ENCODE measurements at places on chromosomes 3 and 15.

DNA sequence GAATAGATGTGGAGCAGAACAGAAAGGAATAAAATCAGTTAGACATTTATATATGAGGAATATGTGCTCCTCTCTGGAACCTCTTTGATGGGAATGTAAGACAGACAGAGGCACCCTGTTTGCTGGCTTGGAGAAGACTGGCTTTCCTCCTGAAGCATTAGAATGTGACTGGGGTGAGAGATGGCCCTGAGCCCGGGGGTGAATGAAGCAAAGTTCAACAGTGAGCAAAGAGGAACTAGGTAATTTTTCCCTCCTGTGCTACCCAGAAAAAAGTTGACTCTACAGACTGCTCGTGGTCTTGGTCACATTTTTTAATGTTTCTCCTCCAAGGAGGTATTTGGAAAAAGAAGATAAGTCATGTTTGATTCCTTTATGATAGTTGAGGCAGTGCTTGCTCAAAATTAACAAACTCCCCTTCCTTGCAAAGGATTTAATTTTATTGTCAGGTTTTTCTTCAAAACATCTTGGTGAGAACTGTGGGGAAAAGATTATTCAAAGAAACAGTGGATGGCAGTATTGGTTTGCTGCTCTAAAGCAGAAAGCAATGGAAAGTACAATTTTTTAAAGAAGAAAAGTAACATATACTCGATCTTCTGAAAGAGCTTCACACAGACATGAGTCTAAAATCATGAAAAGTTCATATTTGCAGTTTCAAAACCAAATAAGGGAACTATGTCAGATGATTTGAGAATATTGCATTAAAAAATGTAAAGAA is 370.4 kb upstream of the CDIN1 start:
- DNase-seq: no peak

- DNase-seq: no peak
Observed at GRCh38 chr3:62968128-62968527, 92.9 kb upstream of the CADPS start.

DNA sequence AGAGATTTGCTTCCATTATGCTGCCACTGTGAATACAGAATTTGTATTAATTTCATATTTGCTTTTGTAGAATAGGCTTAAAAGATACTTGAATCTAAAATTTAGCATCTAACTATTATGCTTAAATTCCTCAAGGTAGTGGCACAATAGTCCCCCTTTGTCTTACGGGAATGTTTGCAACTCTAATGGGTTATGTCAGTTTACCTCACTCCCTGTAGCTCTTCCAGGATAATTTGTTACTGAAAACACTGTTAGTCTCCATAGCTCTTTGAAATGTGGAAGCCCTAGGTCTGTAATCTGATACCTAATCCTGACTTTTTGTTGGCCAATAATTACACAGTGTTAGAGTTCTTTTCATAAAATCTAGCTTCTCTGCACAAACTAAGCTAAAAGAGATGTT is 433.4 kb downstream of the PYDC2 start:
- DNase-seq: no peak

DNA sequence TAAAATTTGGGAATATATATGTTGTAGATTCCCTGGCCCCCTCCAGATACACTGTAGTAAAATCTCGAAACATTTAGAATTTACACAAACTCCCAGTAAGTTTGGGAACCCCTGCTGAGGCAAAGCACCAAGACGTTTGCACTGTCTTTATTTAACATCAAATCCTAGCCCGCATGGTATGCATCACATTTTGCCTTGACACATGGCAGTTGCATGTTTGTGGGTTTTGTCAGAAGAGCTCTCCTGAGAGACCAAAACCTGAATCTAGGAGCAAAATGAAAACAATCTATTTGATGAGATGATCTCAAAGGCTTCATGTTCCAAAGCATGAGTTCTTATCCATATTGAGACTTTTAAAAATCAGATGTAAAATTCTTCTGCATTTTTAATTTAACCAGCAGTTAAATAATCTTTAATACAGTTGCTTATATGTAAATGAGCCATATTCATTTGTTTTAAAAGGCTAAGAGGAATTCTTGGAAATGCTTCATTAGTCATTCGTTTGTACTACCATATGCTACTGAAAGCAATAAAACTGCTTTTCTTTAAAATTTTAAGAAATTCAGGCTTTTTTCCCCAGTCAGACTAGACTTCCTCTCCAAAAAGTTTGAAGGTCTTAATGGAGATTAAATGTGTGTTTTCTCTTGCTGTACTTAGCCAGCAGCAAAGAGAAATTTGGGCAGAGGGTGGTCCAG is 105.2 kb upstream of the BOC start:
- no peak for DNase-seq

- no peak for DNase-seq
Observed at GRCh38 chr3:46959161-46959511, 17.4 kb downstream of the CCDC12 start.

GRCh38 chr15:44647036-44647435 is 16.4 kb downstream of the SPG11 start:
- DNase-seq: no peak

DNA sequence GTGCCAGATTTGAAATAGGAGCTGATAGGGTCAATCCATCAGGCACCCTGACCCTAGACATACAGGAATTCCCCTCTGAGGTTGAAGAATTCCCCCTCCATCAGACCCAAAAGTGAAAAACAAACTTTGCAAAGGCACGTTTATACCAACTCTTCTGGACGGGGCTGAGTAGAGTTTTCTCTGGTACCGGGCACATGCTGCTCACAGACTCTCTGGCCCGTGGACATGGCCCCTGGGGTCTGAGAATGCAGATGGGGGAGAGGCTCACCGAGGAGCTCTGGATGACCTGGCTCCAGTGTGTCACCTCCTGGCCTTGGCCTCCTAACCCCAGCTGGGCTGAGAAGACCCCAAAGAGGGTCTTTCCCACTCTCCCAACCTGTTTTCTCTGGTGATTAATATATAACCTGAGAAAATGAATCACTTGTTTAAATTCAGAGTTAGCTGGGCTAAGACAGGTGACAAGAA is 11.2 kb upstream of the LIPC start:
- no peak for DNase-seq

GRCh38 chr3:14274612-14274936 is 96.0 kb downstream of the LSM3 start:
- no peak for DNase-seq

- no peak for DNase-seq
Observed at GRCh38 chr3:136022529-136023263, 57.2 kb downstream of the PPP2R3A start.

GRCh38 chr3:179156775-179157174 is 8.6 kb downstream of the PIK3CA start:
- DNase-seq: no peak

DNA sequence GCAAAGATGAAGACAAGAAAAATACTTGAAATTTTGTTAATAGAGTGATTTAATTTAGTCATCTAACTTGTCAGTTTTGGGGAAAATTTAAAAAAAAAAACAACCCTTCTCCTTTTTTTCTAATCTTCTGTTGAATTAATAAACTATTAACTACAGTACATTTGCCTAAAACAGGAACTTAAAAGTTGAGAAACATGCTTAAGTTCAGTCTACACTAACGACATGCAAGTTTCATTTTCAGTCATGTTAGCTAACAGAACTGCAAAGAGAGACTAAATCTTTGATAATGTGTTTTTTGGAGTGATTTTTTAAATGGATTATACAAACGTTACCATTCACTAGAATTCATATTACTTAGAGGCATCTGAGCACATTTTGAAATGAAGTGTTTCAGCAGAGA is 71.9 kb upstream of the MBNL1 start:
- no peak for DNase-seq

- no peak for DNase-seq
Observed at GRCh38 chr3:81503026-81503425, 258.4 kb downstream of the GBE1 start.

- DNase-seq: no peak
Observed at GRCh38 chr3:149411583-149411982, 34.1 kb upstream of the TM4SF1 start.

- DNase-seq: no peak
Observed at GRCh38 chr3:30350901-30351300, 255.5 kb upstream of the TGFBR2 start.

DNA sequence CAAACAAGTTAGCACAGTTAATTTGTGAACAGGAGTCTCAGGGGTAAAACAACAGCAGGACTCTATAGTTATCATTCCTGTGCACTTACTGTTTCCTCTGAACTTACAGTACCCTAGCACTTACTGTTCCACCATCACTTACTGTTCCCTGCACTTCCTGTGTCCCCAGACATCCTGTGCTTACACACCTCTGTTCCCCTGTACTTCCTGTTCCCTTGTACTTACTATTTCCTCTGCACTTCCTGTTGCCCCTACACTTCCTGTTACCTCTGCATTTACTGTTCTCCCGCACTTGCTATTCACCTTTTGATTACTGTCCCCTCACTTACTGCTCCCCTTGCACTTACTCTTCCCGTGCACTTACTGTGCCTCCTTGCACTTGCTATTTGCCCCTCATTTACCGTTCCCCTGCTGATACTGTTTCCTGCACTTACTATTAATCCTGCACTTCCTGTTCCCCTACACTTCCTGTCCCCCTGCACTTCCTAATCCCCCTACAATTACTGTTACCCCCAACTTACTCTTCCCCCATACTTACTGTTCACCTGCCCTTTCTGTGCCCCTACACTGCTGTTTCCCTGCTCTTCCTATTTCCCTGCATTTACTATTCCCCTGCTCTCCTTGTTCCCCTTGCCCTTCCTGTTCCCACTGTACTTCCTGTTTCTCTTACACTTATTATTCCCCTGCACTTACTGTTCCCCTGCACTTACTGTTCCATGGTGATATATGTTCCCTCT is 30.3 kb downstream of the TPRA1 start:
- no peak for DNase-seq
